Hematopoietic multipotent progenitor cell treated with erythropoietin and hydrocortisone succinate and interleukin-3 and kit ligand, for 15 days (in vitro differentiated cells): ENCODE measurements at places on chromosomes 4 and X.

- DNase-seq: no peak
These were observed 56.0 kb downstream of the BANK1 start for GRCh38 chr4:101846550-101846949.

GRCh38 chr4:152563209-152563608 lies 27.3 kb upstream of the FBXW7 start:
- no peak for DNase-seq

DNA sequence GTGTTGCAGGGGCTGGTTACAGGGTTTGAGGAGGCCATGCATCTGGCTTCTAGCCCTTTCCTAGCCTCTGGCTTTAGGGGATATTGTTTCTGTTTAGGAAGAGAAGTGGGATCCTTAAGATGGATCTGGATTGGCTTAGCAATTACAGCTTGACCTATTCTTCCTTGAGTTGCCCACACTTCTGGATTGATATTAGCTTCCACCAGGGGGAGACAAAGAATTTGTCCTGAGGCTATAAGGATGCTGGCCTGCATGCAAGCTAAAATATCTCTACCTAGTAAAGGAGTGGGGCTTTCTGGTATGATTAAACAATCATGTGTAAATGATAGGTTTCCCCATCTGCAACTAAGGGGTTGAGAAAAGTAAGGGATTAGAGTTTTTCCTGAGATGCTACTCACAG lies 117.2 kb downstream of the TEX13C start:
- DNase-seq: peak; percentile 2

GRCh38 chr4:99390055-99390454 lies 37.5 kb upstream of the ADH1C start:
- no peak for DNase-seq

- no peak for DNase-seq
These were observed 18.5 kb downstream of the CC2D2A start for GRCh38 chr4:15488136-15488535.

DNA sequence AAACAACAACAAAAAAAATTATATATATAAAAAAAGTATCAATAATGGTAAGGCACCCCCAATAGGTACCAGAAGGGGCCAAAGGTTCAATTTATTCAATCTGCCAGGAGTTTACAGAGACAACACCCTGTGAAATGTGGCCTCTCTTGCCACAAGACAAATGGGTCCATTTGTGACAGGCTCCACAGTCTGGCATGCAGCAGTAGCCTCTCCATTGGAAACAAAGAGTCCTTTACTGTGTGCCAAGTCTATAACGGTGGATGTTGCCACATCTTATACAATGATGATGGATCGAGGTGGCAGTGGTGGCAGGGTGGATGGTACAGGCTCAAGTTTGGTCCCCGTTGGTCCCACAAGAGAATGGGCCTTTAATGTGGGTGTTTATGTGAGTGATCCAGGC lies 70.1 kb upstream of the SH3RF1 start:
- DNase-seq: no peak

DNA sequence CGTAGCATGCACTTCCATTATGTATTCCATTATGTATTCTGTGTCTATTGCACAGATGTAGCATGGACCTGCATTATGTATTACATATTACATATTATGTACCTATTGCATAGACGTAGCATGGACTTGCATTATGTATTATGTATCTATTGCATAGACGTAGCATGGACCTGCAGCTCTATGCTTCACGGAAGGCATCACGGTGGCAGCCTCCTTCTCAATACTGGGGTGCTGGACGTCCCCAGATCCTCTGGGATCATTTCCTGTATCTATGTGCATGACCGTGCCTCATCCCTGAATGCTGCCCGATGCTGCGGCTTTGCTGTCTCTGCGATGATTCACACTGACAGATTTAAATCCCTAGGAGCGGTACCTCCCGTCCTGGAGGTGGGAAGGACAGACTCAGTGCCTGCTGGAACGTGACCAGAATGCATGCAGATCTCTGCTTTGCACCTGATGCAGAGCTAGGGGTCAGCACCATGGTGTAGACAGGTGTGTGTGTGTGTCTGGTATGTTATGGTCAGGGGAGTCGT lies 317.5 kb downstream of the DHRSX start:
- no peak for DNase-seq

GRCh38 chr4:56540826-56541225 lies 35.2 kb downstream of the ARL9 start:
- DNase-seq: no peak

GRCh38 chr4:121344098-121344497 lies 36.7 kb downstream of the QRFPR start:
- DNase-seq: no peak

- DNase-seq: no peak
These were observed 54.3 kb downstream of the IGFBP7 start for GRCh38 chr4:57055886-57056285.

- DNase-seq: no peak
These were observed 991.4 kb upstream of the SLIT2 start for GRCh38 chr4:19260346-19260745.

DNA sequence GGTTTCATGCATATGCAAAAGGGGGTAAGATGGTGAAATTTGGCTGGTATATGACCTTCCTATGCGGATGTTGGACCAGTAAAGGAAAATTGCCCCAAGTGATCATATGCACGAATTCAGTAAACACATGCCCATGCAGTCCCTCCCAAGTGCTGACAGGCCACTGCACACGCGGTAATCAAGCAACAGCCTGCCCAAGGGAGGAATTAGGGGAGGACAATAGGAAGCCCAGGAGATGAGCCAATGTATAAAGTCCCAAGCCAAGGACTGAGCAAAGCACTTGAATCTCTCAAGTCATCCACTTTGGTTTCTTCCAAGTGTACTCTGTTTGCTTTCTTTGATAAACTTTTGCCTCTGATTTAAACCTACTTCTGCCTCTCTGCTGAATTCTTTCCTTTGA lies 21.1 kb downstream of the MAGEB16 start:
- no peak for DNase-seq

GRCh38 chrX:22559506-22559905 lies 286.8 kb downstream of the CBLL2 start:
- no peak for DNase-seq

DNA sequence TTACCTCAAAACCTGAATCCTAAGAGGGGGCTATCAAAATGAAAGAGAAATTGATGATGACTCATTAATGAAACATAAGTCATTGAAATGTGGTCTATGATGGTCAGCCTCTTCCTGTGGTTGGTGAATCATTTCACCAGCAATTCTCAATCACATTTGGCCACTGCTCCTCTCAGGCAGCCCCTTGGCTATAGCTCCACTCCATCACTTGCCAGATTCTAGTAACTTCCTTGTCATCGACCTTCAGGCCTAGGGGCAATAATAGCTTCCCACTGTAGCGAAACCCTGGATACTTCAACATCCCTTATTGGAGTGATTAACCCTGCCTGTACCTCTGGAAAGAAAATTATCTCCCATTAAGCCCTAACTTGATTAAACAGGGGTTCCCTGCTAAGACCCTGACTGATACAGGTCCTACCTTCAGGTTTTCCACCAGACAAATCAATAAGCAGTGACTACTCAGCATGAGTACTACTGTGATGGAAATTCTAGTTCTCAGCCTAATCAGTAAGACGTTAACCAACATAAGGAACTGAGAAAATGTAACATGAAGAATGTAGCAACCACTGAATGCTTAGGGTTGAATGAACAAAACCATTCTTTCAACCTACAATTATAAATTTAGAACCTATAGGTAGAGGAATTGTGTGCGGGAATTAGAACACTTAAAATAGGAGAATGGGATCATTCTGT lies 30.4 kb downstream of the ADH7 start:
- DNase-seq: no peak

GRCh38 chr4:172688534-172688933 lies 480.1 kb upstream of the GALNT7 start:
- no peak for DNase-seq

DNA sequence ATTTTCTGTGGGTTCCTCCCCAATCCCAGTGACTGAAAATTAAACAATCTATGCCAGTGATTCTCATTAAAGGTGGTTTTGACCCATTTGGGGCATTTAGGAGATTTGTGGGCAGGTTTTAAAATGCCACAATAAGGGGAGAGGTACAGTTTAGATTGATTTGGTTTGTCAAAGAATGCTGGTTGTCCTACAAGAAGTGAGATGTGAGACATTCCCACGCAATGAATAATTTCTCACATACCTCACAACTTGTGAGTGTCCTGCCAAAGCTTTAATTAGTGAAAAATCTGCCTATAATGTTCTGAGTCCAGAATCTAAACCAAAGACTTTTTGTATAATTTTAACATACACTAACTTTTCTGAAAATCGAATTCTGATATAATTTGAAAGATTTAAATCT lies 199.4 kb downstream of the MAPK10 start:
- no peak for DNase-seq
